Hindlimb muscle (tissue), 1 donor: ENCODE measurements at places on chromosomes 7 and 10. TPM values are rescaled to one million over a fixed set of nuclear protein-coding genes. Genes with fewer than 3 reads are reported as not detected.

DNA sequence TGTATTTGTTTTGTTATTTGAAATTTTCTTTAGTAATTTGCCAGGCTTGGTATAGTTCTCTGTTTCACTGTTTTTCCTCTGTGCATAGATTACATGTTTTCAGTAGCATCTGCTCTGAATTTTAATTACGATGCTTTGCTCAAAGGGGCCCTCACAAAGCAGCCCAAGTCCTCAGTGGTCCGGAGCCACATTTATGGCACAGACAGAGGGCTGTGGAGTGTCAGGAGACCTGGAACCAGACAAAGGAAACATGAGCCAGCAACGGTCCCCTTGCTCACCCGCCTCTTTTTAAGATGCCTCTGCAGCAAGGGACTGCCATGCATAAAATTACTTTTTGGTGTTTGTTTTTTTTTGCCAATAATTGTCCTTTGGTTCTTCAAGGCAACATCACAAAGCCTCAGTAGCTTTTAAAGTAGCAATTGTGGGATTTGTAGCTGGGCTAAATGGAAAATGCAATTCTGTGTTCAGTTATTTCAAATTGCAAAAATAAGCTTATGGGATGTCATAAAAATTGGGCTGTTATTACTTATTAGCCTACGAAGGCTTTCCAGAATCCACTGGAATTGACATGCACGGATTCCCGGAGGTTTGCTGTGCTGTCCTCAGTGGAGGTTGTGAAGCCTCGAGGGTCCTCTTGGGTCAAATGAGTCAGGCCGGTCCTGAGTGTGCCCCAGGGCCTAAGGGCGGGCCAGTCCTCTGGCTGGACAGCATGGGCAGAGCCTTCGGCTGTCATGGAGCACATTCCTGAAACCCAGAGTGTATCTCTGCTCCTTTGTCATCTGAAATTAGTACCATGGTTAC lies 422.8 kb downstream of the GLRX3 start:
- no peak for DNase-seq

DNA sequence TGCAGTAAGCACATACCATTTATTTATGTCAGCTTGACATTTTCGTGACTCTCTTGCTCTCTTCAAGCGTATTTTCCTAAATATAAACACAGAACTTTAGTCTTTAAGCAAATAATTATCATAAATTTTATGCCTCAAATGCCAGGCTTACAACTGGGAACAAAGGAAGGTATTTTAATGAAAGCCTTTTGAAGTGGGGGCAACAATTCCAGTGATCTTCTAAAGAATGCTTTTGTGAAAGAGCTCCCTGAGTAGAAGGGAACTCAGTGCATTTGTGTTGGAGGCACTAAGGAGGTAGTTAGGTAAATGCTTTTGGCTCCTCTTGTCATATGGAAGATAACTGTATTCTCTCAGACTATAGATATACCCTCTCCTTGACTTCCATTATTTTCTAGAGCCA lies 104.9 kb downstream of the VPS50 start:
- DNase-seq, result no peak

DNA sequence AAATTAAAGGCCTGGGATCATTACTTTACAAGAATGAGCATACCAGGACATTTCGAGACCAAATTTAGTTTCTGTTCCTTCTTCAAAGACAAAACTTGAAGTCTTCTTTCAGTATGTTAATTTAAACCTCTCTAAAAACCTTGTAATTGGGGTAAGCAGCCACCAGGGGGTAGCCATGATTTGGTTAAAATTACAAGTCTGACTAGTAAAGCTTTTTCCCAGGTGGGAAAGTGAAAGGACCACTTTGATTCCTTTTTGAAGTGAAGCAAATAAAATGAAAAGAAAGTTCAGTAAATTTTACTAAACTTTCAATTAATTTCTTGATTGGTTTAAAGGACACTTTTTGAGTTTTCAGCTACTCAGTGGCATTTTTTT lies 294.3 kb downstream of the BBS9 start:
- no peak for DNase-seq

Gene ELFN1
- polyA plus RNA-seq, result 6.7 TPM

Gene KIAA1217
- 41.8 TPM for polyA plus RNA-seq

Gene OR13A1
- polyA plus RNA-seq, result not detected

Gene DOCK1
- polyA plus RNA-seq, result 29.9 TPM

Gene NPC1L1
- polyA plus RNA-seq, result 0.08 TPM
